GM12878 (cell line): ENCODE measurements at places on chromosomes 11 and 22.
A peak's percentile ranks its signal among the peaks of the same experiment; 100 is the strongest.

- DNase-seq = no peak
Observed at GRCh38 chr11:110454609-110455008, 24.9 kb downstream of the FDX1 start.

DNA sequence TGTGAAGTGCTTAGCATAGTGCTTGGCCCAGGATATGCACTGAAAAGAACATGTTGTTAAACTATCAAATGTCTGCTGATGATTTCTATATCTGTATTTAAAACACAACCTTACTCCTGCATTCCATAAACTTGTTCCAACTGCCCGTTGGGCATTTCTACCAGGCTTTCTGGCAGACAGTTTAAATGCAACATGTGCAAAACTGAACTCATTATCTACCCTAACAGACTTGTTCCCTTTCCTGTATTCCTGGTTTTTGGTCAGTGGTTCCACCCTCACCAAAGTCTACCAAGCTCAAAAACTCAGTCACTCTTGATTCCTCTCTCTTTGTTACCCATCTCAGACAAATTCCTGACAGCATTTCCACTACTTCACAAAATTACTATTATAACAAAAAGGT is 6.5 kb upstream of the RAB38 start:
- no peak for DNase-seq

GRCh38 chr11:96267496-96268032 is 75.4 kb downstream of the MAML2 start:
- peak; percentile 95 for DNase-seq

DNA sequence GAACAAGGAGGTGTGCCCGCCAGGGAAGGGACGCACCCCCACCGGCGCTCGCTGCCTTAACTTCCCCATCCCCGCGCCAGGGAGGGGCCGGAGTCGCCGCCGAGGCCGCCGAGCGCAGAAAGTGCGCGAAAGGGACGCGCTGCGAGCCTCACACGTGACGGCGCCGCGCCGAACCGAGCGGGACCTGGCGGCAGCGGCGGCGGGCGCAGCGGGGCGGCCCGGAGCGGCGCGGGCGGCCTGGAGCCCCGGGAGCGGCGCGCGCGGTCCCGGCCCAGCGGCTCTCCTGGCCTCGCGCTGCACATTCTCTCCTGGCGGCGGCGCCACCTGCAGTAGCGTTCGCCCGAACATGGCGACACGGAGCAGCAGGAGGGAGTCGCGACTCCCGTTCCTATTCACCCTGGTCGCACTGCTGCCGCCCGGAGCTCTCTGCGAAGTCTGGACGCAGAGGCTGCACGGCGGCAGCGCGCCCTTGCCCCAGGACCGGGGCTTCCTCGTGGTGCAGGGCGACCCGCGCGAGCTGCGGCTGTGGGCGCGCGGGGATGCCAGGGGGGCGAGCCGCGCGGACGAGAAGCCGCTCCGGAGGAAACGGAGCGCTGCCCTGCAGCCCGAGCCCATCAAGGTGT is at the start of gene SORL1:
Gene SORL1 (plus strand): TSS at position 329 of the 623 bp plus-strand sequence. CDS start 18 bp downstream, at position 347.
- no peak for DNase-seq
